ENCODE measurements at places on chromosomes 11 and 22. TPM values are rescaled to one million over a fixed set of nuclear protein-coding genes. Genes with fewer than 3 reads are reported as not detected.

GRCh38 chr11:64094463-64095260 is 58.9 kb downstream of the FLRT1 start:
- no peaks in the 10 kb centered on the region for H3K36me3 ChIP-seq
- H3K27me3 ChIP-seq = no peaks in the 10 kb centered on the region
- H3K4me1 ChIP-seq = peaks cover 13% of the 10 kb centered on the region
- H3K4me3 ChIP-seq = no peak overlapping the region
- H3K27ac ChIP-seq = no peak overlapping the region
- DNase-seq = no peak

- no peaks in the 10 kb centered on the region for H3K36me3 ChIP-seq
- H3K4me3 ChIP-seq = no peak overlapping the region
- H3K4me1 ChIP-seq = peaks cover 53% of the 10 kb centered on the region
- DNase-seq = no peak
- no peak overlapping the region for H3K27ac ChIP-seq
Measured at GRCh38 chr22:24429411-24430365, 2.3 kb downstream of the ADORA2A start.

- no peak overlapping the region for H3K4me3 ChIP-seq
- DNase-seq = no peak
- no peaks in the 10 kb centered on the region for H3K27me3 ChIP-seq
- no peak overlapping the region for H3K27ac ChIP-seq
Measured at GRCh38 chr11:70717936-70718595, 319.7 kb downstream of the CTTN start.

GRCh38 chr11:70861559-70861958 is 390.8 kb downstream of the SHANK2 start:
- H3K27ac ChIP-seq = no peak overlapping the region
- H3K36me3 ChIP-seq = no peaks in the 10 kb centered on the region
- no peaks in the 10 kb centered on the region for H3K4me1 ChIP-seq
- no peak overlapping the region for H3K4me3 ChIP-seq
- no peaks in the 10 kb centered on the region for H3K27me3 ChIP-seq
- no peak for DNase-seq

DNA sequence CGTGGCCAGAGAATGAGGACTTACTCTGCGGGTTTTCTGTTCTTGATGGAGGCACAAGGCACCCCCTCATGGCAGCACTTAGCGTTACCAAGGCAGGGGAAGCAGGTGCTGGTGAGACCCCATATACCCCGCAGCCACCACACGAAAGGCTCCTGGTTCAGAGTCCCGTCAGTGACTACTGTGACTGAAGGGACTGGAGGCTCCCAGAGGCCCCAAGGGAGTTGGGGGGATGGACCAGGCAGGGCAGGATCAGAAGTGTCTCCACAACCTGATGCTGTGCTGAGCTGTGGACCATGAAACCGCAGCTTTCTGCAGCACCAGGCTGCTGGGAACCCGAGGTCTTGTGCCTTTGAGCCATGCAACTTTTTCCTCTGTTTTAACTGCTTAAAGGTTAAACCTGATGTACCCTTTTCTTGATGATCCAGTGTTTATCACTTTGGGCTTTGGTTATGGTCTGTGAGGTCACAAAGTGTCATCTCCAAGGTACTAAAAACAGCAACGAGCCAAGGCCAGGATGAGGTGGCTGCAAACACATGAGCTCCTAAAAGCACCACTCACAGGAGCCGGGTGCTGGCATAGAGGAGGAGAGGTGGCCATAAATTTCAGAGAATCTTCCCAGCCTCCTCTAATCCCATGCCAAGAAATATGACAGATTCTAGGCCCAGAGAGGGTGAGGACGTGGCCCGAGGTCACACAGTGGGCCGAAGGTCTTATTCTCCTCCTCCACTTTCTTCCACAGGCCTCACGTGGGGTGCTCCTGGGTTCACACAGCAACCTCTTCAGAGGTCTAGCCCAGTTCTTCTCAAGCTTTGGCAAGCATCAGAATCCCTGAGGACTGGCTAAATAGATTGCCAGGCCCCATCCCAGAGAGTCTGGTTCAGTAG is 4.2 kb upstream of the LRRC32 start:
- H3K27me3 ChIP-seq = peaks cover 10% of the 10 kb centered on the region
- H3K27ac ChIP-seq = no peak overlapping the region
- H3K36me3 ChIP-seq = no peaks in the 10 kb centered on the region
- peaks cover 58% of the 10 kb centered on the region for H3K4me1 ChIP-seq
- no peak for DNase-seq

- peaks cover 3% of the 10 kb centered on the region for H3K36me3 ChIP-seq
- H3K4me1 ChIP-seq = peaks cover 73% of the 10 kb centered on the region
- H3K27ac ChIP-seq = peak overlapping the region; percentile 75
- H3K27me3 ChIP-seq = no peaks in the 10 kb centered on the region
- DNase-seq = no peak
Measured at GRCh38 chr11:62555464-62556107, 9.0 kb upstream of the AHNAK start.

GRCh38 chr22:43110927-43111623 is 525 bp downstream of the BIK start:
- H3K27me3 ChIP-seq = no peaks in the 10 kb centered on the region
- peaks cover 22% of the 10 kb centered on the region for H3K4me1 ChIP-seq
- no peak overlapping the region for H3K27ac ChIP-seq
- no peak for DNase-seq
- H3K4me3 ChIP-seq = peak overlapping the region; percentile 40

The PHETA2 gene
- total RNA-seq = 16.4 TPM

The MSANTD4 gene
- total RNA-seq = 17.3 TPM

The FAM111B gene
- 0.20 TPM for total RNA-seq

The C22orf15 gene
- not detected for total RNA-seq

The CHST1 gene
- 1.2 TPM for total RNA-seq

The ARHGAP32 gene
- total RNA-seq = 22.8 TPM
